Activated CD4-positive, CD25-positive, alpha-beta regulatory T cell treated with anti-CD3 and anti-CD28 coated beads, Interleukin-2, amount 50 U/mL, for 72 hours (primary cell): ENCODE measurements at places on chromosomes 1 and 21.

DNA sequence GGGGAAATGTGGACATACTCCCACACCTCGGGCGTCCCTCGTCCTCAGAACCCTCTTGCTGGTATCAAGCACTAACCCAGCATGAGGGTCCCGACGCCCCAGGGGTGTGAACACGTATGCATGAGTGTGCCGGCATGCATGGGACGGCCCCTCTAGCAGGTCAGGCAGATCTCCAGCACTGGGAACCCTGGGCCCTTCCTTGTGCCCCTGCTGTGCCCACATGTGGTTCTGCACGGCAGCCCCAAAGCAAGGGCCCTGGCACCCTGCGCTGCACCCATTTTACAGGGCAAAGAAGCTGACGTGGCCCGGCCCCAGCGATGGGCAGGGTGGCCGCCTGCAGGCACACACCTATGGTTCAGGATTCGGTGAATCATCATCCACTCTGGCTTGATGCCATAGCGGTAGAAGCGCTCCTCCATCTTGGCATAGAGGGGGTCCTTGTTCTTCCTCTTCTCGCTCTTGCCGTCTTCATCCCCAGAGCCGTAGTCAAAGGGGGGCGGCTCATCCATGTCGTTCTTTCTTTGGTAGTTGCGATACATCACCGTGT, 34.2 kb downstream of the CHD5 start:
- DNase-seq: no peak

DNA sequence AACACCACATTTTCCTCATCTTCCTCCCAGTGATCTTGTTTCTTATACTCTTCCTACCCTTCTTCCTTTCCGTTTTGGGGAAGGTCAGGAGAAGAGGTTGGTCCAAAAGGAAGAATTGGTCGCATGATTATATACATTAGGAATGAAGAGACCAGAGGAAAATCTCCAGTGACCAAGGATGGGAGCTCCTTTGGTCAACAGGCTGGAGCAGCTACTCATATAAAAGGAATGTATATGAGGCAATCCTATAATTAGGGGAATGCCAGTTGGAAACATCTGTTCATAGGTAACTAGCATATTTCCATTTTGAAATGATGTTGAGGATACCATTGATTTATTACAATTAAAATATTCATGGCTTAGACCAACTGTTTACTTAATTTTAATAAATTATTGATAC, 114.5 kb downstream of the LRRC40 start:
- no peak for DNase-seq

- no peak for DNase-seq
Measured at GRCh38 chr21:26635681-26636080, 62.6 kb upstream of the CYYR1 start.

DNA sequence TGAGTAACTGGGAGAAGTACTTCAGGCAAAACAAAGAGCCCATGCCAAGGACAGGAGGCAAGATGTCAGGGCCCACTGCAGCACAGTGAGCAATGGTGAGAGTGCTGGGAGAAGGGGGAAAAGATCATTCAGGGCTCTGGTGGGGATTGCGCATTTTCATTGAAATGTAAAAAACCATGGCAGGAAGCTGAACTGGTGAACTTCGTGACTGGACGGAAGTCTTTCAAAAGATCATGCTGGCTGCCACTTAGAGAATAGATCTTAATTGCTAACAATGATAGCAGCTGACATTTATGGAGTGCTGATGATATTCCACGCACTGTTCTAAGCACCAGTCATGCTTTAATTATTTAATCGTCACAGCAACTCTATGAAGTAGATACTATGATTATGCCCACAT, 107.0 kb downstream of the TGFBR3 start:
- DNase-seq: no peak

GRCh38 chr1:219480011-219480410, 132.9 kb downstream of the ZC3H11B start:
- no peak for DNase-seq
